ENCODE measurements at places on chromosomes 2 and 18. TPM values are rescaled to one million over a fixed set of nuclear protein-coding genes. Genes with fewer than 3 reads are reported as not detected.

DNA sequence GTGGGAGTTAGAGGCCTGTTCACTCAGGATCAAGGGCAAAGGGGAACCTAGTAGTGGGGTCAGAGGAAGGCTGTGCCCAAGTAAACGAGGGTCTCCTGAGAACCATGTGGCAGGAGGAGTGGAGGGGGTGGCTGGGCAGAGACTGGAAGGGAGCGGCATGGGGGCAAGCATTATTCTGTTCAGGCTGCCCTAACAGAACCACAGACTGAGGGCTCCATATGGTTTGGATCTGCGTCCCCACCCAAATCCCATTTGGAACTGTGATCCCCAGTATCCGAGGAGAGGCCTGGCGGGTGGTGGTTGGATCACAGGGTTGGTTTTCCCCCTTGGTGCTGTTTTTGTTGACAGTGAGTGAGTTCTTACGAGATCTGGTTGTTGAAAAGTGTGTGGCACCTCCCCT, 287.0 kb downstream of the PHLPP1 start:
- DNase-seq, result no peak
- H3K36me3 ChIP-seq, result no peaks in the 10 kb centered on the region
- no peak overlapping the region for H3K27ac ChIP-seq
- no peaks in the 10 kb centered on the region for H3K4me1 ChIP-seq

GRCh38 chr2:190301032-190301431, 18.6 kb downstream of the HIBCH start:
- H3K4me1 ChIP-seq, result no peaks in the 10 kb centered on the region
- H3K4me3 ChIP-seq, result no peak overlapping the region
- H3K36me3 ChIP-seq, result no peaks in the 10 kb centered on the region
- DNase-seq, result no peak

GRCh38 chr2:175815537-175815936, 186.5 kb downstream of the LNPK start:
- no peak overlapping the region for H3K27ac ChIP-seq
- no peaks in the 10 kb centered on the region for H3K36me3 ChIP-seq
- no peak for DNase-seq
- no peak overlapping the region for H3K4me3 ChIP-seq

- H3K36me3 ChIP-seq, result no peaks in the 10 kb centered on the region
- no peak for DNase-seq
Measured at GRCh38 chr2:156784020-156784701, 348.0 kb downstream of the GPD2 start.

FBXO36 gene
- 8.9 TPM for total RNA-seq

- no peak for DNase-seq
- no peaks in the 10 kb centered on the region for H3K36me3 ChIP-seq
- no peaks in the 10 kb centered on the region for H3K4me1 ChIP-seq
- no peaks in the 10 kb centered on the region for H3K27me3 ChIP-seq
Measured at GRCh38 chr2:144607891-144608521, 88.1 kb upstream of the ZEB2 start.

TWIST2 gene
- total RNA-seq, result 30.1 TPM

KCNIP3 gene
- 37.1 TPM for total RNA-seq
